ELR (cell line): ENCODE measurements at places on chromosomes 7 and 10.

DNA sequence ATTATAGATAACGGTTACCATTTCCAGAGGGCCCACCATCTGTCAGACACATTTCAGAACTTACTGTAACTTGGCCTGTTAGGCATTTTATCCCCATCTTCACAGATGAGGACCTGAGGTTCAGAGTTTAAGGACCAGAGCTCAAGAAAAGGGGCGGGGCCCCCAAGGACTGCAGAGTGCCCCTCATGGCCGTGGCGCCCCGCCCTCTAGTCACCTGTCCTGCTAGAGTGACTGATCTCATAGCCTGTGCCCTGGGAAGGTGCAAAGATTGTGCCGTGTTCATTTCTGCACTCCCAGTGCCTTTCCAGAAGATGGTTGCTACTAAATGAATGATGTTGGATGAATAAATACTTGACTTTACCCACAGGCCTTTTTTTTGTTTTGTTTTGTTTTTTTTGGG is 107.0 kb downstream of the XRCC2 start:
- no peak for DNase-seq

GRCh38 chr7:122219253-122219865 is 75.3 kb upstream of the AASS start:
- DNase-seq, result peak; percentile 27

GRCh38 chr7:110522761-110523200 is 568.1 kb upstream of the LRRN3 start:
- DNase-seq, result peak; percentile 17

GRCh38 chr10:102069071-102069470 is 3.9 kb downstream of the HPS6 start:
- DNase-seq, result no peak

GRCh38 chr7:34048445-34048844 is 143.1 kb downstream of the BMPER start:
- peak; percentile 55 for DNase-seq

GRCh38 chr10:88062798-88063472 is 199.5 kb downstream of the PTEN start:
- peak; percentile 75 for DNase-seq

GRCh38 chr7:3431306-3431705 is 130.3 kb downstream of the SDK1 start:
- peak; percentile 33 for DNase-seq

DNA sequence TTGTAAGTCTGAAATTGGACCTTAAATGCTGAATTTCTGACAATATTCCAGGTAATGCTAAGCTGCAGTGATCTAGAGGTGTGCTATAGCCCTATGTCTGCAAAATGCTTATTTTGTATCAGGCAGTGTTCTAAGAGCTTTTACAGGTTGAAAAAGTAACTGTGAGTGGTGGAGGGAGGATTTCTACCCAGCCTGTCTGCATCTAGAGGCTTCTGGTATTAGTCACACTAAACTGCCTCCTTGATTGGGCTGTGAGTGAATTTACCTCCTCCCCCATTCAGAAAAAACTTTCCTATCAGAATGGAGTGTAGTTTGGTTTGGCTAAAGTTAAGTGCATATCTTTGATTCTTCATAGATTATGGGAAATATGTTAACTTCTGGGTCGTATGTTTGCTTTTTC is 56.8 kb downstream of the BBS9 start:
- DNase-seq, result peak; percentile 65

GRCh38 chr10:83374741-83375140 is 764.6 kb upstream of the GHITM start:
- no peak for DNase-seq

DNA sequence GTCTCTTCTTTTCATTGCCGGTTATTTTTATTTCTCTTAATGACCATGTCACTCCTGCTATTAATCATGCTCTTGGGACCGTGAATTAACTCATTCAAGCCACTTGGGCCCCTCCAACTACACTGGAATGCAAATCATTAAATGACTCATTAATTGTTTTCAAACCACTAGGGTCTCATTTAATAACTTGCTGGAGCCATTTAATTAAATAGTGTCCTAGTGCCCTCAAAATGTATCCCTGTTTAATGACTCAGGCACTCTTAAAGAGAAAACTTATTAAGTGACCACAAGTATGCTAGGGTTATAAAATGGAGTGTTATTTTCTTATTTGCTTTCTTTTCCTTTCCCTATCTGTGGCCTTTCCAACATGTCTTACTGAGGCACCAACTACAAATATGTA is 73.0 kb downstream of the PLXDC2 start:
- no peak for DNase-seq

DNA sequence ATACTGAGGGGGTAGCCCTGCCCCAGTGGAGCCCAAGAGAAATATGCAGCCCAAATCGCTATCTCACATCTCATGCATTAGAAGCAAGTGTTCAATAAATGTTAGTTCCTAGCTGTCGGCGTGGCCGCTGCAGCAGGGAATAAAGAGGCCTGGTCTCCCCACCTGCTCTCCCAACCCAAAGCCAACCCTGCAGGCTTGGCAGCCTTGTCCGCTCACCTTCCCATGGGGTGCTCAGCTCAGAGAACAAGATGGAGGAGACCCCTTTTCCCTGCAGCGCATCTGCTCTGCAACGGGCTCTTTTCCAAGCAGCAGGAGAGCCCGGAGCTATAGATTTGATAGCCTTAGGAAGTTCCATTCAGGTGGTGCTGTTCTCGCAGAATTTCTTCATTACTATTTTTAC is 12.0 kb upstream of the DOCK1 start:
- no peak for DNase-seq

DNA sequence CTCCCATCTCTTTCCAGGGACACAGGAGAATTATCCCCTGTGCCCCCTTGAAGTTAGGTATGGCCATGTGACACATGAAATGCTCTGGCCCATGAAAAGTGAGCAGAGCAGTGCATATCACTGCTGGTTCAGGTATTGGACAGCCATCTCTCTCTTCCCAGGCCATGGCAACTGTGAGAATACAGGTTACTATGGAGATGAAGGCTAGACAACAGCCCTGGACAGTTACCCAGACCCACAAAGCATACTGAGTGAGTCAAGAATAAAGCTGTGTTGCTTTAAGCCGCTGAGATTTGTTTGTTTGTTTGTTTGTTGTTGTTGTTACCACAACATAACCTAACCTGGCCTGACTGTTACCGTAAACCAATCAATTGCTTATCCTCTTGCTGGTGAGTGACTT is 722.3 kb downstream of the KCNMA1 start:
- DNase-seq, result no peak

DNA sequence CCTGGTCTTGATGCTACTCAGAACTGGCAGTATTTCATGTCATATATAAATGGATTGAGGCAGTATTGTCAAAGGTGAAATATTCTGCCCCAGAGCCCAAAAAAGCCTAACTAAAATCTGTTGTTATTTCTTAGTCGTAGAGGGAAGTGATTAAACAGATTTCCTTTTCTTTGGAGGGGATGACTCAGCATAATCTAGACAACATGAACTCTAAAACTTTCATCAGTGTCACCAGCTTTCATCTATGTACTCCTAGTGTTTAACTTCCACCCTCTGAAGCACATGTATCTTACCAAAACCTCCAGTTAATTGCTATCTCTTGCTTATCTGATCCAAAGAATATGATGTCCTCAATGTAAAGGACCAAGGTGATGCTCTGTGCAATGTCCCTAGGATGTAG is 97.1 kb upstream of the ARID5B start:
- peak; percentile 17 for DNase-seq

DNA sequence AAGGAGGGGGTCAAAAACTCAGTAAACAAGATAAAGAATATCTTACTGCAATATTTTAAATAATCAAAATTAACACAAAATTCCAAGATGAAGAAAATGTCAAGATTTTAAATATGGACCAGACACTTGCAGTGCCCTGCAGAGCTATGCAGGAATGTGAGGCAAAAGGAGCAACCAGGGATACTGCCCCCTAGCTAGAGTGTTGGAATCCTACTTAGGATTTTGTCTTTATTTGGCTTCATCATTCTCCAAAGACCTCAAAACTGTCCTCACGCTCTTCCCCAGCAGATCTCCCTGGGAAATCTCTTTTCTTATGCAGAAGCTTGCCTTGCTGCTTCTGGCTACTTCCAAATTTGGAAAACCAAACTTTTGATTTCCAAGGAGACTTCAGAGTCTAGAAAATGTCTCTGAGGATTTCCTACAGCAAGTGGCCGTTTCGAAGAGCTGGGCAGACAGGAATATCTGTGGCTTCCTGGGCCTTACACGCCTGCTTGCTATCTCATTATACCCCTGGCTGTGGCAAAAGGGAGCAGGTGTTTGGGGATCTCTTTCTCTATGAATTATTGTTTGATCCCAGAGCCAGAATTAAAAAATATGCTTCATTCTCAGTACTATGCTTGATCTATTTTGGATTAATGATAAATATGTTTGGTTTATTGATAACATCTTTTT is 232.2 kb upstream of the BMPER start:
- no peak for DNase-seq

GRCh38 chr7:30224511-30225062 is 59.8 kb upstream of the ZNRF2 start:
- peak; percentile 73 for DNase-seq

DNA sequence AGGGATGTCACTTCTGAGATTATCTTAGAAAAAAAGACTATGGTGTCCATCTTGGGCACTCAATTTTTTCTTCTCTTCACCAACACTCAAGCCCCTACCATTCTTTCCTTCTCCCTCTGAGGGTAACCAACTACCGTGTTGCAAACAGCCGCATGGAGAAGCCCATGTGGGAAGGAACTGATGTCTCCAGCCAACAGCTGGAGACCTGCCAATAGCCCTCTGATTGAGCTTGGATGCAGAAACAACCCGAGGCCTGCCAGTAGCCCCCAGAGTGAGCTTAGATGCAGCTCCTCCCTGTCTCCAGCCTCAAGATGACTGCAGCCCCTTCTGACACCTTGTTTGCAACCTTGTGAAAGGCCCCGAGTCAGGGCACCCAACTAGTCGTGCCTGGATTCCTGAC is 36.4 kb upstream of the CHCHD3 start:
- no peak for DNase-seq

DNA sequence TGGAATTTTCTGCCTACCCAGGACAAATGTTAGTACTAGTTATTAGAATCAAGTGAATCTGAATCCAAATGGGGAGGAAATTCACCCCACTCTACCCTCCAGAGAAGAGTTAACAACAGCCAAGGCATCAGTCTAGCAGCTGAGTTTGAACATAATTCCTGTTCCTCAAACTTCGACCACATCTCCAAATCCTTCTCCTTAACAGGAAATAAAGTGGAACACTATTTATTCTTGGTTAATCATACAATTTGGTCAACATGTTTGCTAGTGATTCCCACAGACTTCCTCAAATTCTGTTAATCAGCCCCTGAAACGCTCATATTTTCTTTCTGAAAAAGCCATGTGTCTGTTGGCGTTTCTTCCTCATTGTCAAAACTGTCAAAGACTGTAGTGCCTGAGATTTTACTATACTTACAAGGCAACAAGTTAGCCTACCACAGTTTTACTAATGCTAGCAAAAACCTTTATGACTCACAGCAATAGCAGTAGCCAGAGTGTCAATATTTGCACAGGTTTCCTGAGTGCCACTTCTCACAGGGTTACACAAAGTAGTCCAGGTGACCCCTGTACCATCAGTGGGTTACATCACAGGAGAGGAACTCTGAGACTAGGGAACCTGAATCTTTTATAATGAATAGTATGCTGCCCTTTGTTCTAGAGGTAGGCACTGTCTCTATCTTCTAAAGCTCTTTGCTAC is 202.9 kb downstream of the GRM3 start:
- no peak for DNase-seq

DNA sequence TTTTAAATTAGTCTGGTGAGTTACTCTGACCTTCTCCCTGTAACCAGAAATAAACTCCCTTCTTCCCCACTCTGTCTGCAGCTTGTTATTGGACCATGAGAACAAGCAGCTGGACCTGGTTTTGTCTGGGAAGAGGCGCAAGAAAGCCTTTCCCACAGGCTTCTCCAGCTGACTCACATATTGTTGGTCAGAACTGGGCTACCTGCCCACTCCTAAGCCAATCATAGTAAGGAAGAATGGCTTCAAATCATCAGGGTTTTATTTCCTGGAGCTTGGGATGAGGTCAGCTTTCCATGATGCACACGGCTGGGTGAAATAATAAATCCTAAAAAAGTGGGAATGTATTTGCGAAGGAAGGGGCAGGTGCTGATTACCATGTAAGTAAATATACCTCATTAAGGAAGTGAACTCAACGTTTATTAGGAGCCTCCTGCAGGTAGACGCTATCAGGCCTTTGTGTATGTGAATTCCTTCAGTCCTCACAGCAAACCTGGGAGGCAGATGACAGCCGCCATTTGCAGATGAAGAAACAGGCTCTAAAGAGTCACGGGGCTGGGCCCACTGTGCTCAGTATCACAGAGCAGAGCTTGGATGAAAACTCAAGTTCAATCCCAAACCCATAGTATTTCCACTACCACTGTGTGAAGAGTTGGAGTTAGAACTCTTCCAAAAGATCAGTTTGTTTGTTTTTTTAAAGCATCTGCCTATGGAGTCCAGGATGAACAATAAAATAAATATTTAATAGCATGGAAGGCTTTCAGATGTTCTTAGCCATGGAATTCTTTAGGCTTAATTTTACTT is 32.8 kb downstream of the IL15RA start:
- DNase-seq, result peak; percentile 98

- no peak for DNase-seq
Measured at GRCh38 chr10:111221682-111222480, 145.1 kb downstream of the ADRA2A start.

GRCh38 chr7:6193709-6194108 is 78.7 kb downstream of the CYTH3 start:
- no peak for DNase-seq

DNA sequence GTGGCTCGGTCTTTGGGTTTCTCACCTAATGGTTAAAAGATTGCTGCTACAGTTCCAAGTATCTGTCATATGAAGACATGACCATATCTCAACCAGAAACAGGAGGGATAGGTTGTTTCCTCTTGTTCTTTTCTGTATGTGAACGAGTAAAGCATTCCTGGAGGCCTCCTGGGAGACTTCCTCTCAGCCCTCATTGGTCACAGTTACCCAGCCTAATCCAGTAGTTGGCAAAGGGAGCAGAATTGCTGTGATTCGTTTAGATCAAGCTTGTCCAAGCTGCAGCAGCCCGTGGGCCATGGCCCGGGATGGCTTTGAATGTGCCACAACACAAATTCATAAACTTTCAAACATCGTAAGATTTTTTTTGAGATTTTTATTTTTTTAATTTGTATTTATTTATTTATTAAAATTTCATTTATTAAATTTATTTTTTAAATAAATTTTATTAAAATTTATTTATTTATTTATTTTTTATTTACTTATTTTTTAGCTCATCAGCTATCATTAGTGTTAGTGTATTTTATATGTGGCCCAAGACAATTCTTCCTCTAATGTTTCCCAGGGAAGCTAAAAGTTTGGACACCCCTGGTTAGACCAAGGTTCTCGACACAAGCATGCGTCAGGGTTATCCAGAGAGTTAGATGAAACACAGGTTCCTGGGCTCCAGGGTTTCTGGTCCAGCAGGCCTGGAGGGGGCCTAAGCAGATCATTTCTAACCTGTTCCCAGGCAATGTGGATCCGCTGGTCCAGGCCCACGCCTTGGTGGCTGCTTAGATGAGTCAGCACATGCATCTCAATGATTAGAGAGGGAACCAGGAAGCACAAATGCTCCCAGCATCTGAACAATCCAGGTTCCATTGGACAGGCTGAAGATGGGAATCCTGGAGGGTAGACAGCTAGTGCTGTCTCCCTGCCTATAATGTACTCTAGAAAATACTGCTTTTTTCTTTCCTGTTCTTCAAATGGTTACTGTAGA is 25.6 kb downstream of the CDC123 start:
- DNase-seq, result peak; percentile 45

- no peak for DNase-seq
Measured at GRCh38 chr10:6543431-6544005, 36.6 kb downstream of the PRKCQ start.

GRCh38 chr10:114070710-114071109 is 27.0 kb downstream of the ADRB1 start:
- no peak for DNase-seq
